Suppressor macrophage (primary cell): ENCODE measurements at places on chromosomes 2 and 18.

DNA sequence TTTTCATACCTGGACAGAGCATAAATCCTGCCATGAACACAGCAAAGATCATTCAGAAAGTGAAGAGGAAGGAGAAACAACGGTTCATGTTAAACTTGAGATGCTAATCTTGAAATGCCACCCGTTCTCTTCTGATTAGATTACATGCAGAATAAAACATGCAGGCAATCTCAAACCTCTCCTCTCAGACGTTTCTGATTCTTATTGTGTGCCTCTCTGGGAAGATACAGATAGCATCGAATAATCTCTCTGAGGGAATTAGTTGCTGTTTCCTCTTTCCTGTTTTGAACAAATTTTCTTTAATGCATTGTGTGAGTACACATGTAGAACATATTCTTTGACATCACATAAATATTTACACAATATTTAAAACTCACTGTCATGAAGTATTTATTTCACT lies 313.4 kb downstream of the PRKCE start:
- no peak for DNase-seq

DNA sequence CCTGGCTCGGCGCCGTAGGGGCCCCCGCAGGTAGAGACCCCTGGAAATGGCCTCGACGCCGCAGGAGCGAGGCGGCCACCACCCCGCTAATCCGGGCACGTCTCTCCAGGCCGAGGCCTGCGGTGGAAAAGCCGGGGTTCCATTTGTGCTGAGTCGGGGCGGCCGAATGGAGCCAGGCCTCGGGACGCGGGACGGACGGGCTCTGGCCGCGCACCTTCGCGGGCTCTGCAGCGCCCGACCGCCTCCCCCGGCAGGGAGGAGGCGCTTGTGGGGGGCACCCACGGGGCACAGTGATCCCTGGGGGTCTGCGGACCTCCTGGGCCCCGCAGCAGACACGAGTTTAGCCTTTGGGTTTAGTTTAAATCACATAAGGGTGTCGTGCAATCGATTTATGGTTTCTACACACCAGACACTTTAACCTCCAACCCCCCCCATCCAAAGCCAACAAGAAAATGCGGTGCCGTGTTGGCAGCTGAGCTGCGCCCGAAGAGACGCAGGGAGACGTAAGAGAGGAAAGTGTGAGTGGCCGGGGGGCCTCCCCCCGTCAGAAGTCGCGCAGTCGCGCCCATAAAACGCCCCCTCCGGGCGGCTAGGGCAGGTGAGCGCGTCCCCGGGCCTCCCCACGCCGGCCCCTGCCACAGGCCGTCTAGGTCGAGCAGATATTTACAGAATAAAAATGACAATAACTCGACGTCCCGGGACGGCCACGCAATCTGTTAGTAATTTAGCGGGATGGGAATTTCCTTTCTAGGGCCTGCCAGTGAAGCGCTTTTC lies 1.0 kb upstream of the NFATC1 start:
- peak; percentile 36 for DNase-seq

DNA sequence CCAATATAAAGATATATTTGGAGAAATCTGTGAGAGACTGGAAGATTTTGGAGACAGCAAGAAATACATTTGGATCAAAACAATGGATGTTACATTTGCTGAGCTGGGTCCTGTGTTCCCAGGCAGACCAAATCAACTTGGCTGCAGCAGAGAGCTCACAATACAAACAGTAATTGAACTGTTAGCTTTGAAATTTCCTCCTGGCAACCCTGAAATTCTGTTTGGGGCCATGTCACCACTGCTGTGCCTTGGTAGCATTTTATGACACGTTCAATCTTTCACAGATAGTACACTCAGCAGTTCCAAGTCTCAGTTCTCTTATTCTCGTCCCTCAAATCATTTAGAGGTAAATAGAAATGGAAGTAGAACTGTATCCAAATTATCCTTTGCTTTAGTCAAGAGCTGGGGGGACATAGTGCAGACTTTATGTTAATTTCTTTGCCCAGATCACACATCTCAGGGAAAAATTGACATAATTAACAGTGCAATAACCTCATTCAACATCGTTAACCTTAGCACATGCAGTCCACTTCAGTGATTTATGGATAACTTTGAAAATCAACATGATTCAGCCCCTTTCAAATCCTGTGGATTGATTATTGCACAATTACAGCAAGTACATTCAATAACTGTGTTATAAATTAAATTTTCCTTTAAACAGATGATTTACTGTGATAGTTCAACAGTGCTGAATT lies 277.4 kb upstream of the MC4R start:
- no peak for DNase-seq

- peak; percentile 62 for DNase-seq
Observed at GRCh38 chr2:218290316-218291261, 1.7 kb downstream of the TMBIM1 start.

GRCh38 chr2:127098711-127099110 lies 8.2 kb downstream of the BIN1 start:
- no peak for DNase-seq

- peak; percentile 78 for DNase-seq
Observed at GRCh38 chr18:13159579-13159978, 59.0 kb upstream of the LDLRAD4 start.

DNA sequence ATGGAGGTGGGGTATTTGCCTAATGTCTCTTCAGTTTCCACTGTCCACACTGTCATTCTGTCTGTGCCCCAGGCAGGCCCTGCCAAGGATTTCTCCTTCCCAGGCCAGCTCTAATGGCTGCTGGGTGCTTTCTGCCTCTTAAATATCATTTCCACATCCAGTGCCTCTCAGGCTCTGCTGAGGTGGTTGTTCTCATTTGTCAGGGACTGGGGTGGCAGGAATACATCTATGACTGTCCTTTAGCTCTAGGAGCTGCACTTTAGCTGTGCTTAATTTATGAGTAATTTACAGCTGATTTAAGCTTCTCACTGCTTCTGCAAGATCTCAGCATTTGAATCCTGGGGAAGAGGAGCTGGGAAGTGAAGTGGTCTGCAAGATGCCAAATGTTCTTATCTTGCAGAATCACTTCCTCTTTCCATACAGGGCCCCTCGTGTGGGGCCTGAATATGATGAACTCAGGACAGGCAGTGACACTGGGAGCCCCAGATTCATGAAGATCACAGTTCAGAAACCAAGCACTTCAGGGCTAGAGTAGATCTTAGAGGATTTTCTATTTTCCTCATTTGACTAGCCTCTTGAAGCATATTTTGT lies 150.2 kb downstream of the FSHR start:
- peak; percentile 43 for DNase-seq

DNA sequence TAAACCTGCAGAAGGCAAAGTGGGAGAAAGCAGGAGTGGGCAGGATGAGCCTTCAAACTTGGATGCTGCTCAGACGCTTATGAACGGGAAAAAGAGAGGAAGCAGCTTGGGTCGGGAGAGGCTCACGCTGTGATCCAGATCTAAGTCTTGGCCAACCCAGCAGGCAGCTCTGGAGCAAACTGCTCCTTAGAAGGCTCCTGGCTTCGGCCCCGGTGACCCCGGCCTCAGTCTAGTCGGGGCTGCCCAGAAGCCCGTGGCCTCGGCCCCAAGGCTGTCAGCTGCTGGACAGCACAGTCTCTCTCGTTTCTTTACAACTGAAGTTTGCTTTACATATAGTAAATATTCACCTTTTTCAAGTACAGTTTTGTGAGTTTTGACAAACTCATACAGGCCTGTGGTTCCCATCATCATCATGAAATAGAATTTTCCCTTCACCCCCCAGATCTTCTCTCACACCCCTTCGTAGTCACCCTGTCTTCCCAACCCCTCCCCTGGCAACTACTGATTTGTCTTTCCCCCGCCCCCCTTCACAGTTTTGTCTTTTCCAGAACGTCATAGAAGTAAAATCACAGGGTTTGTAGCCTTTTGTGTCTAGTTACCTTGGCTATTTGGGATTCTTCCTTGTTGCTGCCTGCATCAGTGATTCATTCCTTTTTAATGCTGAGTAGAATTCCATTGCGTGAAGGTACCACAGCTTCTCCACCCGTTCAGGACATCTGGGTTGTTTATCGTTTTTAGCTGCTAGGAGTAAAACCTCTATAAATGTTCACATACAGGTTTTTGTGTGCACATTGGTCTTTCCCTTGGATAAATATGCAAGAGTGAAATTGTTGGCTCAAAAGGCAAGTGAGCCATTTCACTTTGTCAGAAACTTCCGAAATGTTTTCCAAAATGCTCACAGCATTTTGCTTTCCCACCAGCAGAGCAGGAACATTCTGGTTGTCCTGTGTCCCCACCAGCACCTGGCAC lies 35.1 kb downstream of the MYO7B start:
- no peak for DNase-seq

- peak; percentile 91 for DNase-seq
Observed at GRCh38 chr2:218360453-218360852, 3.8 kb downstream of the CATIP start.

- DNase-seq = peak; percentile 58
Observed at GRCh38 chr2:136025057-136025973, 39.9 kb upstream of the DARS1 start.

- DNase-seq = no peak
Observed at GRCh38 chr2:228329282-228329681, 147.8 kb upstream of the SPHKAP start.

GRCh38 chr2:75562513-75562864 lies 1.8 kb upstream of the EVA1A start:
- no peak for DNase-seq

- peak; percentile 63 for DNase-seq
Observed at GRCh38 chr18:48855422-48856377, 95.1 kb downstream of the SMAD7 start.

GRCh38 chr2:241859017-241859435 lies 332 bp upstream of the PDCD1 start:
- no peak for DNase-seq

GRCh38 chr2:71130905-71131244 lies 441 bp downstream of the MPHOSPH10 start:
- DNase-seq = peak; percentile 40

GRCh38 chr2:172409042-172409441 lies 18.3 kb upstream of the ITGA6 start:
- no peak for DNase-seq

DNA sequence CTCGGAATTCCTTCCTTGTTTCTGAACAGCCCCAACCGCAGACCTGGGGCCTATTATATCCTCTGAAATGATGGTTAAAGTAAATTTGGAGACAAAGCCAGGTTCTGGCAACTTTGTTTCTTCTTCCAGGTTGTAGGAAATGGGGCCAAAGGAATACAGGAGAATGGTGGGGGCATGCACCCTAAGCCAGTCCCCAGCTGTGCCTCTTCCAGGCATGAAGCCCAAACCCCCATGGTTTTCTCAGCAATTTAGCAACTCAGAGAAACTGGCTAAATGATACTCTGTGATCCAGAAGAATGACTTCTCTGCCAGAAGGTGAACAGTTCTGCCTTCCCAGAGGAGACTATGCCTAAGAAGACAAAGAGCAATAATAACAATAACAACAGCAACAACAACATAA lies 635.0 kb upstream of the FANCL start:
- DNase-seq = no peak

DNA sequence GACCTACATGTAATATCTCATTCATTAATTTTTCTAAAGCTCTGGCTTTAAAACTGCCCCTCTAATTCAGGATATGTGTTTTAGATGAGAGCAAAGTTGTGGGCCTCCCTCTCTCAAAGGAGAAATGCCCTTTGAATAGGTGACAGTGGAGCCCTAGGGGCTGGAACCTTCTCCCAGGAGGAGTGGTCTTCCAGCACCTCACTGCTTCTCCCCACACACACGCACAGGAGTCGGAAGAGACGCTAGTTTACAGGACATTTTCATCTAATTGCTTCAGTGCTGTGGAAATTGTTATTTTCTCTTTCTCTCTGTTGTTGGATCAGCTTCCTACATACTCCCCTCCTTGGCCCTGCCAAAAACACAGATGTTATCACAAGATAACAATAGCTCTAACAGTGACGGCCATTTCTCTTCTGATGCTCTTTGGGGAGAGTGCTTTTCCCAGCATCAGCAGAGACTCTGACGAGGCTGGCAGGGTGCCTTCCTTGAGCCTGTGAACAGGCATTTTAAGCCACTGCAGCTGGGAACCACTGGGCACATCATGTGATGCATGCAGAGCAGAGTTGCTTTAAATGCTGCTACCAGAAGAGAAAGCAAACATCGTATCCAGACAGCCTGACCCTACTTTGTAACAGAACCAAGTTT lies 209.4 kb upstream of the SP5 start:
- no peak for DNase-seq

DNA sequence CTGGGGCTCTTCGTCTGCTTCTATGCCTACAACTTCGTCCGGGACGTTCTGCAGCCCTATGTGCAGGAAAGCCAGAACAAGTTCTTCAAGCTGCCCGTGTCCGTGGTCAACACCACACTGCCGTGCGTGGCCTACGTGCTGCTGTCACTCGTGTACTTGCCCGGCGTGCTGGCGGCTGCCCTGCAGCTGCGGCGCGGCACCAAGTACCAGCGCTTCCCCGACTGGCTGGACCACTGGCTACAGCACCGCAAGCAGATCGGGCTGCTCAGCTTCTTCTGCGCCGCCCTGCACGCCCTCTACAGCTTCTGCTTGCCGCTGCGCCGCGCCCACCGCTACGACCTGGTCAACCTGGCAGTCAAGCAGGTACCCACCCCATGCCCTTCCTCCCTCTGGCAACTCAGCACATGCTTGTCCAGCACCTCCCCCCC lies 24.2 kb downstream of the STEAP3 start:
- no peak for DNase-seq

GRCh38 chr18:54233228-54233625 lies 8.8 kb upstream of the MBD2 start:
- DNase-seq = peak; percentile 52

GRCh38 chr2:226300196-226300886 lies 499.3 kb downstream of the IRS1 start:
- no peak for DNase-seq

GRCh38 chr18:6610466-6610865 lies 119.0 kb upstream of the ARHGAP28 start:
- no peak for DNase-seq

GRCh38 chr18:34947711-34948125 lies 93.5 kb upstream of the MAPRE2 start:
- no peak for DNase-seq

GRCh38 chr2:6526093-6526824 lies 339.4 kb downstream of the CMPK2 start:
- DNase-seq = no peak

DNA sequence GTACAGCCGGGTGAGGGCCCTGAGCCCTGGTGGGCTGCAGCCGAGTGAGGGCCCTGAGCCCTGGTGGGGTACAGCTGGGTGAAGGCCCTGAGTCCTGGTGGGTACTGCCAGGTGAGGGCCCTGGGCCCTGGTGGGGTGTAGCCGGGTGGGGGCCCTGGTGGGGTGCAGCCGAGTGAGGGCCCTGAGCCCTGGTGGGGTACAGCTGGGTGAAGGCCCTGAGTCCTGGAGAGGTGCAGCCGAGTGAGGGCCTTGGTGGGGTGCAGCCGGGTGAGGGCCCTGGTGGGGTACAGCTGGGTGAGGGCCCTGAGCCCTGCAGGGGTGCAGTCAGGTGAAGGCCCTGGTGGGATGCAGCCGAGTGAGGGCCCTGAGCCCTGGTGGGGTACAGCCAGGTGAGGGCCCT lies 37.5 kb downstream of the CTDP1 start:
- no peak for DNase-seq

- DNase-seq = no peak
Observed at GRCh38 chr2:196338440-196338839, 167.1 kb upstream of the STK17B start.

- DNase-seq = no peak
Observed at GRCh38 chr2:131369954-131370353, 6.0 kb upstream of the RAB6D start.
